ENCODE measurements at places on chromosomes 1 and 21. TPM values are rescaled to one million over a fixed set of nuclear protein-coding genes. Genes with fewer than 3 reads are reported as not detected.

The LRRIQ3 gene
- total RNA-seq, result 0.52 TPM

The PRKACB gene
- total RNA-seq, result 28.5 TPM

The SIK1 gene
- total RNA-seq, result 19.7 TPM

GRCh38 chr1:65233782-65234181 is 75.6 kb upstream of the DNAJC6 start:
- no peaks in the 10 kb centered on the region for H3K27me3 ChIP-seq
- H3K36me3 ChIP-seq, result no peaks in the 10 kb centered on the region
- peaks cover 20% of the 10 kb centered on the region for H3K4me1 ChIP-seq
- no peak overlapping the region for H3K4me3 ChIP-seq
- H3K27ac ChIP-seq, result no peak overlapping the region

GRCh38 chr1:77540501-77541161 is 141.8 kb downstream of the ZZZ3 start:
- DNase-seq, result no peak
- no peak overlapping the region for H3K27ac ChIP-seq
- H3K27me3 ChIP-seq, result no peaks in the 10 kb centered on the region
- no peak overlapping the region for H3K4me3 ChIP-seq
- H3K36me3 ChIP-seq, result no peaks in the 10 kb centered on the region

DNA sequence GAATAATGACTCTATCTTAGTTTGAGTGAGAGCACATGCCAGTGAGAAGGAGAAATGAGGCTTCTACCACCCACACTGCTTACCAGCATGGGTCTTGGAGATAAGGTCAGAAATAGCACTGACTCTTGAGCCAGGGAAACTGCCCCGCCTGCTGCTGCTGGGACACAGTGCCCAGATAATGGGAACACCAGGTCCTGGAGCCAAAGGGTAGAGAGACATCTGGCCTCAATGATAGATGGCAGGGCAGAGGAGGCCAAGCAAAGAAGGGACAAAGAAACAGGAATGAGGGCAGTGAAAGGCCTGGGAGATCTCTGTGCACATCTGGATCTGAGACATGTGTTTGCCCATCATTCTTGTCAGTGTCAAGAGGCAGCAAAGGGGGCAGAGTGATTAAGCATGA is 97.4 kb downstream of the MIS18A start:
- H3K4me3 ChIP-seq, result no peak overlapping the region
- peaks cover 82% of the 10 kb centered on the region for H3K27me3 ChIP-seq
- H3K4me1 ChIP-seq, result no peaks in the 10 kb centered on the region
- H3K36me3 ChIP-seq, result no peaks in the 10 kb centered on the region
- DNase-seq, result no peak

DNA sequence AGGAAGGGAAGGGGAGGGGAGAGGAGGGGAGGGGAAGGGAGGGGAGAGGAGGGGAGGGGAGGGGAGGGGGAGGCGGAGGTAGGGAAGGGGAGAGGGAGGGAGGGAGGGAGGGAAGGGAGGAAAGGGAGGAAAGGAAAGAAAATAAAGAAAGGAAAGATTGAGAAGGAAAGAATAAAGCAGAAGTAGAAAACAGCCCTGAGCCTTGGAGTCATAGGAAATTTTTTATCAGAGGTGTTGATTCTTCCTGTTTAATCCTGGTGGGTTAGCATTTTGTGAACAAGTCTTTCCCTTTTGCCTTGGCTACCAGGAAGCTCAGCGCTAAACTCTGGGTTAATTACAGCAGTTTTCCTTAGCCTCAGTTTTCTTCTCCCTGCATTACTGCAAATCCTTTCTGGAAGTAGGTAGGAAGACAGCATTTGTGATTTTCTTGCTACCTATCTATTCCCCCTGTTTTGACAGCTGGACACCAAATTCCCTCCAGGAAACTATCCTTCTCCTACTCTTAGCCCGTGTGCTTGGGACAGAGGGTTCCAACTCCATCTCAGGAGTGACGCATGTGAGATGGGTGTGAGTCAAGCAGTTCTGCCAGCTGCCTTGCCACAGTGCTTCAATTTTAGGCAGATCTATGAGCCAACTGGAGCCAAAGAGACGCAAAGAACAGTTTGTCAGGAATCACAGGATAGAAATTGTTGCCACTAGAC is 26.9 kb downstream of the TOMM20 start:
- H3K4me3 ChIP-seq, result no peak overlapping the region
- no peak for DNase-seq
- peaks cover 16% of the 10 kb centered on the region for H3K4me1 ChIP-seq
- H3K27ac ChIP-seq, result no peak overlapping the region
- H3K27me3 ChIP-seq, result no peaks in the 10 kb centered on the region

GRCh38 chr21:26199456-26199855 is 28.9 kb upstream of the APP start:
- H3K4me1 ChIP-seq, result no peaks in the 10 kb centered on the region
- no peak overlapping the region for H3K27ac ChIP-seq
- H3K4me3 ChIP-seq, result no peak overlapping the region
- H3K27me3 ChIP-seq, result no peaks in the 10 kb centered on the region

Measured in Calu3 (cell line).